ENCODE measurements at places on chromosomes 5 and 9. TPM values are rescaled to one million over a fixed set of nuclear protein-coding genes. Genes with fewer than 3 reads are reported as not detected.

PCDHA4 gene
- total RNA-seq = 0.23 TPM

TMEM8B gene
- 1.6 TPM for total RNA-seq

AIF1L gene
- total RNA-seq = 1.3 TPM

LIFR gene
- 18.2 TPM for total RNA-seq

SETX gene
- total RNA-seq = 61.0 TPM

HARS1 gene
- total RNA-seq = 67.7 TPM

KCNV2 gene
- not detected for total RNA-seq

NCS1 gene
- 26.3 TPM for total RNA-seq

ANKRD18B gene
- total RNA-seq = not detected

COL15A1 gene
- 130 TPM for total RNA-seq

UHRF2 gene
- total RNA-seq = 60.1 TPM

STPG3 gene
- not detected for total RNA-seq

RETREG1 gene
- total RNA-seq = 0.45 TPM

UBTD2 gene
- total RNA-seq = 22.4 TPM

C9orf50 gene
- not detected for total RNA-seq

SPINK6 gene
- not detected for total RNA-seq
